Non-pigmented ciliary epithelial cell (primary cell): ENCODE measurements at places on chromosomes 11 and 22.

DNA sequence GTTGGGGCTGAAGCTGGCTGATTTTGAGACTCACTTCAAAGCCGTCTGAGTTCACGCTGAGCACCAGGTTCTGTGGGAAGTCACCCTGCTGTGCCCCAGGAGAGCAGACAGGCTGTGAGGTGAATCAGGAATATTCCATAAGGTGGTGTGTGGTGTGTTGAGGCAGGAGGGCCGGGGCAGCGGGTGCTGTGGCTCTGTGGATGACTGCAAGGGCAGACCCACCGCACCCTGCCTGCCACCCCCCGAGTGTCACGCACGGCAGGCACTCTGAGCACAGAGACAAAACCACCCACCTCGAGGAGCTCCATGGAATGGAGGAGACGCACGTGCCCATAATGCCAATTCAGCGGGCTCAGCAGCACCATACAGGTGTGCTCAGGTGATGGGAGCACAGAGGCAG, 147.8 kb downstream of the PKNOX2 start:
- DNase-seq = no peak

DNA sequence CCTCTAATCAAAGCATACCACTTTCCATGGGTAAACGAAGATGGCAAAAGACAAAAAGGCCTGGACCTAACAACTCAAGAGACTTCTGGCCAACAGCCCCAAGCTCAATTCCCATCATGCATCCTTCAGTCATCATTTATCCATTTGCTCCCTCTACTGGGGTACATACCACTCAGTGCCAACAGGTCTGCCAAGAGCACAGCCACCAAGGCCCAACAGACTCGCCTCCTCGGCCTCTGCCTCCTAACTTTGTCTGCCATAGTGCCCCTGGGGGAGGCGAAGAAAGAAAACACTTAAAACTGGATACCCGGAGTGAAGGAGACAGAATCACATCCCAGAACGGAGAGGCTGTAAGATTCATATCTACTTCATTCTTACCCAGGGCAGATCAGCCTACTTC, 1.1 kb downstream of the HYOU1 start:
- DNase-seq = no peak

DNA sequence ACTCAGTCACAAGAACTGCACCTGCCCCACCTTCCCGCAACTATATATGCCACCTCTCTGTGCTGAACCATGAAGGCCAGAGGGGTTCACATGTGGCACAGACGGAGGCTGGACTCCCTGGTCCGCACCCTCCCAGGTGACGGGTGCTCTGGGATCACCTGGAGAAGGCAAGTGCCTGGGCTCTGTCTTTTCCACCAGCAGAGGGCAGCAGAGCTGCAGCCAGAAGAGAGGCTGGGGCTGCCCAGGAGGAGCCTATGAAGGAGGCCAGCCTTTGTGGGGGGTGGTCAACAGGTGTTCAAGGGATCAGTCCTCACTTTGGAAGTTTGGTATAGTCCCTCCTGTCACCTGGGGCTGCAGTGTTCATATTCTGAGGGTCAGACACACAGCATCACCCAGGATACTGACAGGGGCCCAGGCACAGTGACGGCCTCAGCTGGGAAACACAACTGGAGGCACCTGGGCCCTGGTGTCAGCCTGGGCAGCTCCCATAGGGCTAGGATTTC, 39.2 kb upstream of the IGLL5 start:
- DNase-seq = peak; percentile 1

- DNase-seq = no peak
These were observed 43.6 kb upstream of the LUZP2 start for GRCh38 chr11:24453129-24453718.

GRCh38 chr11:64218628-64219353, 7.2 kb downstream of the TRPT1 start:
- DNase-seq = no peak

DNA sequence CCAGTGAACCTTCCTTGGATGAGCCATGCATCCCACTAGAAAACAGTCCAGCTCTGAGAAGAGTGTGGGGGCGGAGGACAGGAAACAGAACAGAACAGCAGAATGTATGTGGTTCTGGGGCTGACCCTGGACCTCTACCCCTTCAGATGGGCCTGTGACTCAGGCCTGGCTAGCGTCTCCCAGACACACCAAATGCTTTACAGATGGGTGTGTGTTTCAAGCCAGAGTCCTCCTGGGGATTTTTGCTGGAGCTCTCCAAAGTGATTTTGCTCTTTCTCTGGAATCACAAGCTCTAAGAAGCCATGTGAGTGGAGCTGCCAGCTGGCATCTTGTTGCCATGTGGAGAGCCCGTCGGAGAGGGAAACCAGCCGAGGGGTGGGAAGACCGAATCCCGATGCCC, 13.2 kb upstream of the C1QTNF4 start:
- DNase-seq = peak; percentile 82

DNA sequence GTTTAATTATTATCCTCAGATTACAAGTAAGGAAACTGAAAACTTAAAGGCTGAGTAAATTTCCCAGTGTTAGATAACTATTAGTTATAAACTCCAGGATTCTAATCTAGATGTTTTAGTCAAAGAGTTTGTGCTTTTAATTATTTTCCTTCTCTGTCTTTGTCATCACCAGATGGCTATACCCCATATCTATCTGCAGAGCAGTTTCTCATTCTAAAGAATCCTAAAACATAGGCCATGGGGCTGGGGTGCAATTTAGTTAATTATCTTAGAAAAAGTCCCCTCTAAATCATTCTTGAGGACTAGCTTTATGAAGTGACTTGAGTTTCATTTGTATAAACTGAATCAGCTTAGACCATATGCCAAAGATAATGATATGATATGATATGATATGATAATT, 556.3 kb upstream of the ANO5 start:
- no peak for DNase-seq

GRCh38 chr11:14254533-14255237, 104.3 kb downstream of the RRAS2 start:
- no peak for DNase-seq

- DNase-seq = no peak
These were observed 7.4 kb downstream of the MCM5 start for GRCh38 chr22:35407362-35407761.
